ENCODE measurements at places on chromosomes 5 and 9.

DNA sequence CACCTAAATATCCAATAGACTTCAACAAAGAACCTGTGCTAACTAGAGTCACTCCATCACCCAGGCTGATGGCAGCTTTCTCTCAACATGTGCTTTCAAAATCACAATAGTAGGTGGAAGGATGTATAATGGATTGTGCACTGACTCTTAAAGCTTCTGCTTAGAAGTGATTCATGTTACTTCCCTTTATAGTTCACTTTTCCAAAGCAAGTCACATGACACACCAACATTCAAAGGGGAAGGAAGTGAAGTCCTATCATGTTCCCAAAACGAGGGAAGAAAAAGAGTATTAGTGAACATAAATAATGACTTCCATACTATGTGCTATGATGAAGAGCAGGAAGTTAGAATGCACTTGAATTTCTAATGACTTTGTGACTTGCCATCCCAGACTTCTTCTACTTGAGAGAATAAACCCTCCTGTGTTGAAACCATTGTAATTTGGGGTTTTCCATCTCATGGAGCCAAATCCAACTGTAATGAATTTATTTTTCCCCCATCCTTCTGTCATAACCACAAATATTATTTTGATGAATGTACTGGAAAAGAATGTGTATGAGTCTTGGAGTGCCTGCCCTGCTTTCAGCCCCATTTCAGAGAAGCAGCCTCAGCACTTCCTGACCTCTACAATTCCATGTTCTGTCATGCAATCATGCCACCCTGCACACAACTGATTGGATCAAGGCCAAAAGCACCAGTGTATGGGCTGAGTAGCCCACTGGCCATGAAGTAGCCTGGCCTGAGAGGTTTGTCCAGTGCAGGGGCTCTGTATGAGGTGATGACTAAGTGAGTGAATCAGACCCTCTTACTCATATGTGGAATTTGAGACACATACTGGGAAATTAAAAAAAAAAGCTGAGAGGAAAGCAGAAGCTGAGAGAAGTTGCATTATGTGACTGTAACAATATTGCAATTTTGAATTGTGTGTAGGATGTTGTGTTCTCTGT, 525.9 kb upstream of the CLINT1 start:
- DNase-seq: no peak

DNA sequence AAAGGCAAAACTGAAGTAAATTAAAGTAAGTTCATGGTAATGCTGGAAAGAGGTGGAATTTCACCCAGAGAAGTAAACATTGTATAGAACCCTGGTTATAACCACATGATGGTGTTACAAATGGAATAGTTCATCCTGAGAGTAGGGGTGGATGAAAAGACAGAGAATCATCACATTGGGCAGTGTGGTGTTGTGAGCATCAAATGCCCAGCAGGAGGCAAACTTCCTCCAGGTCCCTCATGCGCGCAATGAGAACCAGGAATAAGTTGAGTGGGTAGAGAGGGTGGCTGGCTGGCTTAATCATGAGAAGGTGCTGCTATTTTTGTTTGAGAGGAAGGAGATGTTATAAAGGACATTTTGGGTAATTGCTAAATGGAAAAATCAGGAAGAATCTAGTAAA, 163.3 kb upstream of the HMHB1 start:
- no peak for DNase-seq

GRCh38 chr5:151221574-151221973, 2.3 kb downstream of the CCDC69 start:
- no peak for DNase-seq

DNA sequence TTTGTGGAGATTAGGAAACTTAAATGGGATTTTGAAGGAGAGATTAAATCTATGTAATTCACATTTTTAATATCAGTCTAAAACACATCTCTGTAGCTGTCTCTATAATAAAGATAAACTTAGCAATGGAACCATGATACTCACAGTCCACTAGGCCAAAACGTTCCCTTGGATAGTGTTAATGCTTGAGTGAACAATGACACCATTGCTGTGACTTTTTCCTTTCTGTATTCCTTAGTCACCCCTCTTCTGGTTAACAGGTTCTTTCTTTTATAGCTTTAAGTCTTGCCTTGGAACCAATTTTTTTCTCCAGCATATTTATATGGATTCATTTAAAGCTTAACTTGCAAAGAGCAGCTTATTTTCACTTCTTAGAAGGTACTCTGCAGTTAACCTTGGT, 63.3 kb downstream of the INSL6 start:
- no peak for DNase-seq

DNA sequence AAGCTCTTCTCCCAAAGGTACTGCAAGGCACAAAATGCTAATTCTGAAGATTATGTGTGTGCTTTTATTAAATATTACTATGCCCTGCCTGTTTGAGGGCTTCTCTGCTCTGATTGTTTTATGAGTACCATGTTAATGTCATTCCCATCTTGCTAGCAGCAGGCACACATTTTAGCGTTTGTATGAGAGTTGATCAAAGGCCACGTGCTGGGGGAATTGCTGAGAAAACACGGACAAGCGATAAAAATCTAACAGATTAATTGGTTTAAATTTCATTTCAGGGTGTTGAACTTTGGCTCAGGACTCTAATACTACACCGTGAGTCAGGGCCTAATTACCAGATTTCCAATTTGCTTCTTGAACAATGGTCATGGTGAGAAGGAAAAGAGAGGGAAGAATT, 298.4 kb downstream of the EBF1 start:
- no peak for DNase-seq

Measured in ecto neural progenitor cell (in vitro differentiated cells).